Stimulated activated CD4-positive, alpha-beta T cell treated with anti-CD3 and anti-CD28 coated beads, Interleukin-1b, Interleukin-23, amount 100 ng/mL, for 4 hours (primary cell): ENCODE measurements at places on chromosomes 3 and 15.

GRCh38 chr15:63501256-63502089 lies 2.9 kb upstream of the USP3 start:
- DNase-seq = no peak

DNA sequence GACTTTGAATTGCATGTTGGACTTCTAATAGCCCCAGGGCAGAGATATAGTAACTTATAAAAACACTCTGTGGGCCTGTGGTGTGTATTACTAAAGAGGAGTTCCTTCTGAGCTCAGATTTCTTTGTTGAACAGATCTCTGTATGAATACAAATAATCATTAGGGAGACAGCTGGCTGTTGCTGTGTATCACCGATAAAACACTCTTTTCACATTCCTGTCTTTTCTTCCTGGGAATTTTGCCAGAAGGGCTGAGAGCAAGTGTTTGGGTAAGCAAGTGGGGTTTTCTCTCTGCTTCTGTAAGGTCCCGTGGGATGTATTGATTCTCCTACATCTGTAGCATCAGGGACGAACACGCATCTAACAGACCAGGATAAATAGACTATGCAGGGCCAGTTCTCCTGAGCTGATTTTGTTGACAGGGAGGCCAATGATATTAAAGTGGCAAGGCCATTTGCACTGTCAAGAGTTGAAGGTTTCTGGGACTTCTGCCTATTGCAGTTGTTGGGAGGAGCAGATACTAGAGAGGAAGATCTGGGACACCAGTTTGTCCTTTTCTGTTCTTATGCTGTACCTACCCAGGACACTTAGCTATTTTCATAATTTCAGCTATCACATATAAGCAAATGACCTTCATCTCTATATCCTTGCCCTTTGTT lies 225.9 kb upstream of the CD96 start:
- no peak for DNase-seq

DNA sequence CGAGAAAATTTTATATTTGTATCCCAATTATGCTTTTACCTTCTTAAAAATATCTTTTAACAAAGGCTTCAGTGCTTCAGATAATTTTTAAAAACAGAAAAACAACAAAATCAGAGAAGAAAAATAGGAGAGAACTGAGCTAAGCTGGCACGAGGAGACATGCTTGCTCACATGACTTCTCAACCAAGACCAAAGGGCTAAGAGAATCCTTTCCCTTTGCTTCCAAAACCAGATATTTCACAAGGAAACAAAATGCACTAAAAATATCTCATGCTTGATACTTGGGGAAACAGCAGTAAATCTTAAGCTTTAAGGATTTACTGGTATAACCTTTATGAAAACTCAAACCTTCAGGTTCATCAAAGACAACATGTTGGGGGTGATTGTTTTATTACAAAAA lies 58.4 kb downstream of the CAPN7 start:
- no peak for DNase-seq

GRCh38 chr15:78880813-78881212 lies 8.1 kb downstream of the MORF4L1 start:
- DNase-seq = no peak

DNA sequence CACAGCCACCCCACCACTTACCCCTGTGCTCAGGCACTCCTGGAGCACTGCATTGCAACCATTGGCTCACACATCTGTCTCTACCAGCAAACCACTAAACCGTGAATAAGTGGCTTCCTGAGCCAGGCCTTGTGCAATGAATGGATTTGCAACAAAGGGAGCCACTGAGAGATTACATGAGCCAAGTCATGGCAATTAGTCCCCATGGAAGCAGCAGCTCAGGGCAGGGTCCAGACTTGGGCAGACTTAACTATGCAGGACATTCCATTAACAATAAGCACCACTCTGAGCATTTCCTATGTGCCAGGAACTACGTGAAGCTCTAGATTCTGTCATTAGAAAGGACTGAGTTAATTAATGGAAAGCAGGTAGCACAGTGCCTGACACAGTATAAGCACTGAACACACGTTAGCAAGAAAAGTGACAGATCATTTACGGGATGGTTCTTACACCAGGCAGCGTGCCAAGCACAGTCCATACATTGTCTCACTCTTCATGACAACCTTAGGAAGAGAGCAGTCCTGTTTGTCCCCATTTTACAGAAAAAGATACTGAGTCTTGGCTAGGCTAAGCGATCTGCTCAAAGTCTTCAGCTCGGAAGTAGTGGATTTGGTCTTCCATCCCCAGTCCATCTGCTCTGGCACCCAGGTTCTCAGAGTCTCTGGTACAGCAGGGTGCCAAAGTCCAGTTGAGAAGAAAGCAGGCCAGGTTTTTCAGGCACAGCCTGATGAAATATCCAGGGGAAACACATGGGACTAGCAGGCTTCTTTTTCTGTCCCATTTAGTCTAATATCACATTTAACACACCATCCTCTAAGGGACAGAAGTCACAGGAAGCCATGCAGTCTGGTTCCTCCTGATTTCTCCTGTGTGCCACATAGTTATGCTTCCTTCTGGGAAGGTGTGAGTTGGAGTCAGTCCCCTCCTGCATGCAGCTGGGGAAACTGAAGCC lies 44.1 kb downstream of the LIPC start:
- no peak for DNase-seq
